ENCODE measurements at places on chromosomes 12 and 14. TPM values are rescaled to one million over a fixed set of nuclear protein-coding genes. Genes with fewer than 3 reads are reported as not detected.

The OAS1 gene
- 4.3 TPM for polyA plus RNA-seq

The GPR84 gene
- polyA plus RNA-seq, result 0.45 TPM

DNA sequence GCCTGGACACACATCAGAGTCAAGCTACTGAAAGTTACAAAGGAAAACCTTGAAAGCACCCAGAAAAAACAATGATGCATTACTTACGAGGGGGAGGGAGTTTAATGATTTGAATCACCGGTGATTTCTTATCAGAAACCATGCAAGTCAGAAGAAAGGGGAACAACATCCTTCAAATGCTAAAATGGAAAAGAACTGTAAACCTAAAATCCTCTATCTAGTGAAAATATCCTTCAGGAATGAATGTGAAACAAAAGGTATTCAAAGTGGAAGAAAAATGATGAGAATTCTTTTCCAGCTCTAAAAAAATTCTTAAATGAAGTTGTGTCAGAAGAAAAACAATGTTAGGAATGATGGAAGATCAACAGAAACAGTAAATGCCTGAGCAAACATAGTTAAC lies 16.8 kb downstream of the SCAF11 start:
- DNase-seq, result no peak

DNA sequence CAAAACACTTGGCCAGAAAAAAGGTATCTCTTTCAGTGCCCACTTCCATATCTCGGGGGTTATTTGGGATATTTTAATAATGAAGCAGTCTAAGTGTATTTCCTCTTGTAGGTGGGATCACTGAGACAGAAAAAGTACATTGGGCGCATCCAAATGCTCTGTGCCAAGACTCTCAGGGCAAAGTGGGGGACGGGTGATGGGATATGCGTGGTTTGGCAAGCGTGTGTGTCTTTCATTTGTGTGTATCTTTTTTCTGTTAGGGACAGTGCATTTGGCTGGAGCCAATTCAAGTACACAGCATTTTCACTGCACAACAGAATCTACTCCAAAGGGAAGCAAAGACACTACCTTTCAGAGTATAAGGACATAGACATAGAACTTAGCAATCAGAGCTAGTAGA lies 29.3 kb downstream of the SSPN start:
- DNase-seq, result no peak

The NUP37 gene
- polyA plus RNA-seq, result 45.5 TPM

The GARIN6 gene
- not detected for polyA plus RNA-seq

DNA sequence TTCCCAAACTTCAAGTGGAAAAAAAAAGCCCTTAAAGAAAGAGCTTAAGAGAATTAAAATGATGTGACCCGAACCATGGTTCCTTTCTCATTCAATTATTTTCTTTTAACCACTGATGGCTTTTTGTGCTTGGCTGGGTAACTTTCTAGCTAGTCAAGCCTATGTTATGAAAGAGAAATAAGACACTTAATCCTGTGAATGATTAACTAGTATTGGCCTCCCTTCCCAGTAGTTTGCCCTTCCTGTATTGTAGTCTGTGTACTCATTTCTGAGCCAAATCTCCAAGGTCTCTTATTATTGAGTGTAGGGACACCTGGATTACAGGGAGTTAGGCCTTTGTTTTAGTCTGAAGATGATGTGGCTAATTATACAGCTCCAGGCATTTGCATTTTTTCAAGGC lies 353.0 kb downstream of the RAD51B start:
- peak; percentile 47 for DNase-seq

- DNase-seq, result no peak
These were observed 67.9 kb downstream of the TSPAN9 start for GRCh38 chr12:3145033-3145432.

The GRIP1 gene
- polyA plus RNA-seq, result 4.5 TPM

GRCh38 chr12:53651737-53652136 lies 24.1 kb downstream of the ATP5MC2 start:
- DNase-seq, result no peak

The DNM1L gene
- 127 TPM for polyA plus RNA-seq

The GPR65 gene
- polyA plus RNA-seq, result 0.70 TPM

- no peak for DNase-seq
These were observed 23.8 kb upstream of the STK38L start for GRCh38 chr12:27220055-27220987.

DNA sequence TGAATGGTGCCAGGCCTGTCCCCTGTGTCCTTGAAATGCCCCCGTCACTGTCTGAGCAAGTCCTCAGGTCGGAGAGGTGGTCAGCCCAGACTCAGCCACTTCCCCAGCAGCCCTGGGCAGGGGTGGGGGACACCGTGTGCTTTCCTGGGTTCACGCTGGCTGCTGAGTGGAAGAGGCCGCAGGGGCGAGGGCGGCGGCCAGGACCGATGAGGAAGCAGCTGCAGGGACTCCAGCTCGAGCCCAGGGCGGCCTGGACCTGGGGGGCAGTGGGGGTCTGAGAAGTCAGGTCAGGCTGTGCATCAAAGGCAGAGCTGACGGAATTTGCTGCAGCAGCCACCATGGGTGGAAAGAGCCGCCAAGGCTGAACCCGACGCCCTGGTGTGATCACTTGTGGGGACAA lies 28.4 kb downstream of the NOC4L start:
- no peak for DNase-seq

GRCh38 chr12:82688596-82688995 lies 1.9 kb downstream of the TMTC2 start:
- DNase-seq, result no peak

Measured in right lung (tissue), 10 donors.